GM04503 (cell line): ENCODE measurements at places on chromosomes 1 and 21.

- DNase-seq = no peak
Observed at GRCh38 chr1:231576804-231577718, 48.6 kb downstream of the TSNAX start.

DNA sequence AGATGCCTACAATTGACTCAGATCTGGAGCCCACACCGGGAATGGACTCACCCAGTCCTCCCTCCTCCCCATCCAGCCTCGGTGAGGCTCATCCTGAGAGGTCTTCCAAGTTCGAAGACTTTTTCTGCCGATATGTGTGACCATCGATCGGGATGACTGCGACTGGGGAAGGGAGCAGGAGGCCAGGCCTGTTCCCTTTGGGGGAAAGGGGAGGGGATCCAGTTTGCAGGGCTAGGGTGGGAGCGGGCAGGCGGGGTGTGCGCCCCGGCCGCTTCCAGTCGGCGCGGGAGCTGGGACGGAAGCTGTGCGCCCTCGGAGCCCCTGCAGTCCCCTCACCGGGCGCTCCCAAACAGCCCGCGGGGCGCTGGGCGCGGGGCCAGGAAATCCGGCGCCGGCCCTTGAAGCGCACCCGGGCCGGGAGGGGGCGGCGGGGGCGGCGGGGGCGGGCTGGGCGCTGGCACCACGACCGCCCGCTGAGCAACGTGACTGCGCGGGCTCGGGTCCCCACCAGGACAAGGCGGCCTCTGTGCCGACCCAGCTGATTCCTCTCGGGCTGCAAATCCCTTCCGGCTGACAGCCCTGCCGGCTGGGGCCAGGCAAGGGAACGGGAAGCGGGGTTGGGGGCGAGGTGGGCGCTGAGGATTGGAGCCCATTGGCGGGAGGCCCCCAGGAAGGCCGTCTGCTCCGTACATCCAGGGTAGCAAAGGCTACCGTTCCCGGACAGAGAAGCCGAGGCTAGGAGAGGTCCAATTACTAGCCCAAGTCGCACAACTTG is 103.9 kb downstream of the EBNA1BP2 start:
- no peak for DNase-seq

- peak; percentile 58 for DNase-seq
Observed at GRCh38 chr1:25204797-25205480, 27.4 kb downstream of the SYF2 start.

DNA sequence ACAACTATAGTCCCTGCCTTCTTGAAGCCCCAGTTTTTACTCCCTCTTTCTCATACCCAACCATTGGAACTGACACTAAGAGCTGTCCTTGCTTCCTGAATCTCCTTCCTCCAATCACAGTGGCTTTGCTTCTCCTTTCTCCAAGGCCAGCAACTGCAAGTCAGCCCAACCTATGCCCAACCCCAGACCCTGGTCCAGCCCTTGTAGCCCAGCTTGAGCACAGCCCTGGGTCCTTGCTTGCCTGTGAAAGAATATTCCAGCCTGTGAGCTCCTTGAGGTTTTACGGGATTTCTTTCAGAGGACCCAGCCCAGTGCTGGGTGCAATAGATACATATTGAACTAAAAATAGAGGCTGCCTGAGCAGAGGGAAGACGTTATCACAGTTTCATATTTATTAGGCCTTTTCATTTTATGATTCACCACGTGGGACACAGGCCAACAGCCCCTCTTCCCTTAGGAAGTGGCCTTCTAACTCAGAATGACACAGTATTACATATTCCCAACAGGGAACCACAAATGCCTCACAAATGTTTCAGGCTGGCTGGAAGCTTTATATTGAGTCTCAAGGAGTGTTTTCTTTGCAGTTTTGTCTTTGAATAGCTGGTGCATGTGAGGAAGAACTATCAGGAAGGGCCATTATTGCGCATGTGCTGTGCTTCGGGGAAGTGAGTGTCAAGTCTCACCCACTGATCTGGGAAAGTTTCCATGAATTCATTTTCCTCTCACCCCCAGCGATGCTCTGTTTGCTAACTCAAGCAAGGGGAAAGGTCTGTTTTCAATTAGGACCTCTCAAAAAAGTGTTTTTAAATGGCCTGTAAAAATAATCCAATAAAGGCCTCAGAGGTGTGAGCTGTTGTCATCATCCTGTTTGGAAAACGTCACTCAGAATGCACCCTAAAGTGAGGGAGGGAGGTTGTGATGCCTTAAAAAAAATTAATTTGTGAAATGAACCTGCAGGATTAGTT is 92.3 kb upstream of the NFIA start:
- DNase-seq = peak; percentile 60

GRCh38 chr1:54609301-54609921 is 13.9 kb downstream of the FAM151A start:
- DNase-seq = no peak

- DNase-seq = no peak
Observed at GRCh38 chr1:89739844-89740216, 81.0 kb upstream of the LRRC8D start.

- no peak for DNase-seq
Observed at GRCh38 chr1:229031061-229031460, 239.8 kb upstream of the RAB4A start.

GRCh38 chr1:192580351-192580962 is 4.9 kb downstream of the RGS1 start:
- DNase-seq = no peak

- no peak for DNase-seq
Observed at GRCh38 chr1:201486187-201486586, 17.2 kb upstream of the PHLDA3 start.

DNA sequence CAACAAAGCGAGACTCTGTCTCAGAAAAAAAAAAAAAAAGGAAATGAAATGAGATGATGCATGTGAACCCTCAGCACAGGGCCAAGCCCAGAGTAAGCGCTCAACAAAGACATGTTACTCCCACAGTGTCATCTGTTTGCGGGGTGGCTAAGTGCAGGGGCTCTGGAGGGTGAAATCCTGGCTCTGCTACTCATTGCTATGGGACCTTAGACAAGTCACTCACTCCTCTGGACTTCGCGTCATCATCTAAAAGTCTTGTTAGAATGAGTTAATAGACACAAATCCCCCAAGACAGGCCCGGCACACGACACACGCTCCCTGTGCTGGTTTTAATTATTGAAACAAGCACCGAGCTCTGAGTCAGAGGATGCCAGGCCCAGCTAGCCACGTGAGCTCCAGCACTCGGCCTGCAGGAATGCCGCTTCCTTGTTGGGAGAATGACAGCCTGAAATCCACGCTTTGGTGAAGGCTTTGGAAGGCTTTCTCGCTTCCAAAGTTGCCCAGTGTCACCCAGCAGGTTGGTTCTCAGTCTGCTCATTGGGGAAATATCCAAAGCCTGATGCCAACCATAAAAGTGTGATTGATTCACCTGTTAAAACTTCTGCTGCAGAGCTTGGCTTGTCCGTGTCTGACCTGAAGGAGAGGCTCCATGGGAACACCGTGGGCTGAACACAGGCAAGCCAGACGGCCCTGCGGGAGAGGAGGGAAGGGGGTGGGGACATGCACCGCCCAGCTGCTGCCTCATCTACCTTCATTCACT is 36.7 kb upstream of the TARDBP start:
- DNase-seq = peak; percentile 82

DNA sequence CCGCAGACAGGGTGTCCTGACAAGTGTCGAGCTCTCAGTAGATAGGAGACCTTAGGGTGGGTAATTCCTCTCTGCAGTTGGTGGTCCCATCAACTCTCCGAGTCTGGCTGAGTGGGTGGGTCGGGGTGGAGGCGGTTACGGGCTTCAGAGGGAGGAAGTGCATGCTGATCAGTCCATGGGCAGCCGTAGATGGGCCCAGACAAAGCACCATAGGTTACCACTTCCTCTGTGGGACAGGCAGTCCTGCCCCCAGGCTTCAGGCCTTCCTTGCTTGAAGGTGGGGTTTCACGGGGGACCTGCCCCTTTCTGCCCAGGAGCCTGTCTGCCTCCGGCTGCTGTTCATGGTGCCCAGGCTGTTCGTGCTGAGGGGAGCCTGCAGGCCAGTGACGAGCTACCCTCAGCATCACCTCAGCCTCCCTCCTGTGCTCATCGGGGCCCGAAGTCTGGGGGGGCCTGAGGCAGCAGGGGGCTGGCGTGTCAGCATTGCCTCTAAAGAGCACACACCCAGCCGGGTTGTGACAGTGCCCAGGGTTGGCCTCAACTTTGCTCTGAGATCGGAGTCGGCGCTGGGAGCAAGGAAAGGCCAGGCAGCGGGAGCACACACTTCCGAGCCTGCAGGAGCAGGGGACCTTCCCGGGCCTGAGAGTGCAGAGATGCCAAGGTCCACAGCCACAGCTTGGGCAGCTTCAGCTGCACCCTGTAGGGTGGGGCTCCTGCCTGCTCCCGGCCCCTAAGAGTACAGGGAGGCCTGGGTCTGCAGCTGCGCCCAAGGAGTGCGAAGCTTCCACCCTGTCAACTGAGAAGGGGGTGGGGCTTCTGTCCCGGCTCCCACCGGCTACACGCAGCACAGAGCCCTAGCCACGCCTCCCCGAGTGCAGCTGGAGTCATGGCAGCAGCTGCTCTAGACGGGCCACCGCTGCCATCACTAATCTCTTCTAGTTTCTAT is 225.4 kb upstream of the NRIP1 start:
- DNase-seq = no peak

GRCh38 chr21:33588485-33589335 is at the start of gene DONSON:
Gene DONSON (minus strand): TSS chr21:33588684. CDS start chr21:33588641, 43 bp downstream.
- peak; percentile 37 for DNase-seq

- no peak for DNase-seq
Observed at GRCh38 chr1:186418503-186418902, 42.4 kb downstream of the PDC start.
